ENCODE measurements at places on chromosomes 12 and 14.
A peak's percentile ranks its signal among the peaks of the same experiment; 100 is the strongest.

- DNase-seq, result no peak
Observed at GRCh38 chr14:90985601-90986242, 74.7 kb downstream of the RPS6KA5 start.

DNA sequence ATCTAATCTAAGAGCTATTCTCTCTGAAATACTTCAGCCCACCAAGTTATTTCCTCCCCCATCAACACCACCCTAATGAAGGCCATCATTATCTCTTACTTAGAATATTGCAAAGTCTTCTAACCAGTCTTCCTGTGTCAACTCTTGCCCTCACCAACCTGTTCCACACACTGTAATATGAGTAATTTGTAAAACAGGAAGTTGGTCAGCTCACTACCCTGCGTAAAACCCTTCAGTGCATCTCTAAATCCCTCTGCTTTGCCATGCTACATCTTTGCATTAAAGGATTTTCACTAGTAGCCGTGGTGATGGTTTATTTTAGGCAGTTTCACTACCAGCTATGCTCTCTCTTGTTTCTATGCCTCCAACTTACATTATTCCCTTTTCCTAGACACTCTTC lies 70.0 kb downstream of the KIF21A start:
- DNase-seq, result no peak

- DNase-seq, result no peak
Observed at GRCh38 chr12:109731806-109732205, 18.2 kb downstream of the FAM222A start.

DNA sequence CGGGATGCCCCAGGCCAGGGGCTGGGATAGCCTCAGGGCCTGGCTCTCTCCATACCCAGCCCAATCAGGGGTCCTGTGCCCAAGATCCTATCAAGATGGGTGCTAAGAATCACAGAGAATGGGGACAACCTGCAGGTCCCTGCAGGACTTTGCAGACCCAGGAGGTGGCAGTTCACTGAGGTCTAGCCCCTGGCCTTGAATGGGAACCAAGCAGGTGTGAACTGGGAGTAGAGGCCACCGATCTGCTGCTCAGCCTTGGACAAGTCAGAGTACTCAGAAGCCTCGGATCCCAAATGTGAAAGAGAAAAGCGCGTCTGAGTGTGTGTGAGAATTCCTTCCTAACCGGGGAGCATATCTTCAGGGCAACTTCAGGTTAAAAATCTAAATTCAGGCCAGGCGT lies 76.2 kb downstream of the ARL6IP4 start:
- DNase-seq, result no peak

- DNase-seq, result no peak
Observed at GRCh38 chr14:69387311-69387710, 10.8 kb downstream of the ERH start.

GRCh38 chr14:58584383-58584782 lies 53.4 kb upstream of the DACT1 start:
- no peak for DNase-seq

- DNase-seq, result no peak
Observed at GRCh38 chr12:92032965-92033364, 112.7 kb downstream of the BTG1 start.

GRCh38 chr14:37215345-37215744 lies 17.6 kb downstream of the MIPOL1 start:
- no peak for DNase-seq

- no peak for DNase-seq
Observed at GRCh38 chr14:34498684-34499412, 36.8 kb upstream of the SPTSSA start.

DNA sequence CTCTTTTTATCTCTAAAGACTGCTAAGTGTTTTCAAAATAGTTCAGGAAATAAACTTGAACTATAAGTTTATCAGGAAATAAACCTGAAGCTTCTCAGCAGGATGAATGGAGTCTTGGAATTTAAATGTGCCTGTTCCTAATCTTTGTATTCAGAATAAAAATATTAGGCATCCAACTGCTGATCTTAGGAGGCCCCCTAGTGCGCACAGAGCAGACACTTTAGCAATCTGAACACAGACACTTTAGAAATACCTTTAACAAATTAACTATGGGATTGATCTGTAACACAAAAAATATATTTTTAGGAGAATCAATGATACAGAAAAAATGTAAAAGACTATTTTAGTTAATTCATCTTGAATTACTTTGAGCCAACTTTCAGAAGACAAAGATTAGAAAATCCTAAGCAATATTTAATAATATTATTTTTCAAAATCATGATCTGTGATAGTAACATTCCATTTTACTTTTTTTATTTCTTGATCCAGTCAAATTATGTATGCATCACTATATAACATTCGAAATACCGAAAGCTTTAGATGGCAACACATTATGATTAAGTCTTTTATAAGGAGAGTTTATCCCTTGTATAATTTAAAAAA lies 80.9 kb downstream of the SLC41A2 start:
- no peak for DNase-seq

- peak; percentile 58 for DNase-seq
Observed at GRCh38 chr12:5514016-5514415, 82.1 kb downstream of the NTF3 start.

- DNase-seq, result no peak
Observed at GRCh38 chr14:87076146-87076545, 916.8 kb downstream of the GALC start.

GRCh38 chr14:61518403-61518802 lies 176.9 kb upstream of the HIF1A start:
- no peak for DNase-seq

Measured in vagina (tissue), 2 donors.